ENCODE measurements at places on chromosomes 2 and 18. TPM values are rescaled to one million over a fixed set of nuclear protein-coding genes. Genes with fewer than 3 reads are reported as not detected.

KYNU gene
- total RNA-seq: 0.64 TPM

RAB31 gene
- 48.6 TPM for total RNA-seq

DNA sequence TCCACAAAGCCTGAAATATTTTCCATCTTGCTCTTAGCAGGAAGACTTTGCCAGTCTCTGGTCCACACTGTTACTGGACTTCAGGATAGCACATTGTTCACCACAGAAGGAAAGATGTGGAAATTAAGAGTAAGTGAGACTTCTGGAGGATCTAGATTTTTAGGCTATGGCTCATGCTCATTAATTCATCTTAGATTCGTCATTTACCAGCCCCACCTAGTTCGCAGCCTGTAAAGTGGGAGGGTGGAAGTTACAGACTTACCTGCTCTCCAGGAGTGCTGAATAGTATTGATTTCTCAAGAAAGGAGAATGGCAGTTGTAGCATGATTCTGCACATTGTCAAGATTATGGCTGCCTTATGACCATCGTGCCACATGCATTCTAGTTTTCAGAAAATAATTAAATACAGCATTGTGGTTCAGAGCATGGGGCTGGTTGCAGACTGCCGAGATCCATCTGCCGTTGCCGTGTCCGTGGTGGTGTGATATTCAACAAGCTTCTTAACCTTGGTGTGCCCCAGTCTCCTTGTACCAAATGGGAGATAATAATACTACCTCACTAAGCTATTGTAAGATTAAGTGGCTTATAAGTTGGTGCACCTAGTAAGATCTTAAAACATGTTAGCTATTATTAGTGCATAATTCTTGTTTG is 56.8 kb downstream of the RNF144A start:
- no peak for DNase-seq

- DNase-seq: peak; percentile 70
Measured at GRCh38 chr2:111946294-111947114, 48.1 kb downstream of the MERTK start.

DNA sequence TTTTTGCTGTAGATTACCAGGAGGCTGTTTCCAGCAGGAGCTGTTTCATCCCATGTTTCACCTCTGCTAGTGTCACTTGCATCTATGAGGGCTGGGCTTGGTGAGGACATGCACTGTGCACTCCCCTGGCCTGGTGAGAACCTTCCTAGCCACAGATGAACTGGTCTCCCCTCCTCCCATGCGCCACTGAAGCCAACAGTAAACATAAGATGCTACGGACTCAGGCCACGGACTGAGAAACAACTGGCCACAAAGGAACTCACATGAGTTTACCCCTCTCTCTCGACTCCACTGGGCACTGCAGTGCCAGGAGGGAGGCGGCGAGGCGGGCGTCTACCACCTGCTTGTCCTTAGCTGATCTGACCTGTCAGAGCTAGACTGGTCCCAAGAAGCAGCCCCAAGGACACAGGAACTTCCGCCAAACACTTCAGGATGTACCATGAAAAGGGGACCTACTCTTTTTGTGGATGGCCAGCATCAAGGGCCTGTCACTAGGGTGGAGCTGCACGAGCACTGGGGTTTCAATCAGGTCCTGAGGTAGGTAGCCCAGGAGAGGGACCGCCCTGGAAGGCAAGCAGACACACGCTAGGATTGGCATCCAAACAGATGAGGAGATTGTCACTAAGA is 22.8 kb upstream of the HES6 start:
- no peak for DNase-seq

- no peak for DNase-seq
Measured at GRCh38 chr2:27667446-27667845, 3.8 kb downstream of the SLC4A1AP start.

DNA sequence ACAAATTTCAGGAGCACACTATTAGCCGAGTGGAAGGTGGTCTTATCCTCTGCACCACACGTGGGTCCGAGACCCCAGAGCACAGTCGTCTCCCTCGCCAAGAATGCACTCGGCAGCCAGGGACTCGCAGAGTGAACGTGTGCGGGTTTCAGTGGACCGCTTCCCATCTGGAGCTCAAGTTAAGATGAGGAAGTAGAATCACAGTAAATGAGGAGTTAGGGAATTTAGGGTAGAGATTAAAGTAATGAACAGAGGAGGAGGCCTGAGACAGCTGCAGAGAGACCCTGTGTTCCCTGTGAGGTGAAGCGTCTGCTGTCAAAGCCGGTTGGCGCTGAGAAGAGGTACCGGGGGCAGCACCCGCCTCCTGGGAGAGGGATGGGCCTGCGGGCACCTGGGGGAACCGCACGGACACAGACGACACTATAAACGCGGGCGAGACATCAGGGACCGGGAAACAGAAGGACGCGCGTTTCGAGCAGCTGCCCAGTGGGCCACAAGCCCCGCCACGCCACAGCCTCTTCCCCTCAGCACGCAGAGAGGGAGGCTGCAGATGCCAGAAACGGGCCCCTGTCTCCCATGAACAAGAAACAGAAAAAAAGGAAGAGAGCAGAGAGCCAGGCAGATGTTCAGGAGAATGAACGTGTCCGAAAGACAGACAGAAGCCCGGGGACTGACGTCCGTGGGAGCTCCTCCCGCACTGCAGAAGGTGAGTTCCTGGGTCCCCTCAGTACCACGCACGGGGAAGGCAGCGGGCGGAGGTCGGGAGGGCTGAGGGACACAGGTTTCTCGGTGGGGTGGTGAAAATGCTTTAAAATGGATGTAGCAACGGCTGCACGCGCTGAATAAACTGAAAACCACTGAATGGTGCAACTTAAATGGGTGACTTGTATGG is 5.4 kb upstream of the KCNG2 start:
- no peak for DNase-seq

- DNase-seq: no peak
Measured at GRCh38 chr2:60992985-60993392, 24.5 kb upstream of the PEX13 start.

DNA sequence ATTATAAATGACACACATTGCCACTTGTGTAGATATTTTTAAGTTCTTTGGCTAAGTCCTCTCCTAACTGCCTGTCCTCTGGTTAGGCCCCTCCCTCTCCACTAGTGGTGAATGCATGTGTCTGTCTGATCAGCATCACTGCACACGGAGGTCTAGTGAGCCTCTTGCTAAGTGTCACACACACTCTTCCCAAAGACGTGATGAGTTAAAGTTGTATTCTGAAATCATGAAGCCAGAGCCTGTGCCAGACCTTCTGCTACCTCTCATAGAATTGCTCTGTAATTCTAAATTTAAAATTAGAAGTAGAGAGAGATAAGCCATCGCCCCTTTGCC is 41.3 kb downstream of the RALB start:
- no peak for DNase-seq

GRCh38 chr18:10304853-10305252 is 149.6 kb upstream of the APCDD1 start:
- peak; percentile 60 for DNase-seq

GRCh38 chr2:69026691-69027459 is 13.9 kb downstream of the ANTXR1 start:
- DNase-seq: peak; percentile 80

DNA sequence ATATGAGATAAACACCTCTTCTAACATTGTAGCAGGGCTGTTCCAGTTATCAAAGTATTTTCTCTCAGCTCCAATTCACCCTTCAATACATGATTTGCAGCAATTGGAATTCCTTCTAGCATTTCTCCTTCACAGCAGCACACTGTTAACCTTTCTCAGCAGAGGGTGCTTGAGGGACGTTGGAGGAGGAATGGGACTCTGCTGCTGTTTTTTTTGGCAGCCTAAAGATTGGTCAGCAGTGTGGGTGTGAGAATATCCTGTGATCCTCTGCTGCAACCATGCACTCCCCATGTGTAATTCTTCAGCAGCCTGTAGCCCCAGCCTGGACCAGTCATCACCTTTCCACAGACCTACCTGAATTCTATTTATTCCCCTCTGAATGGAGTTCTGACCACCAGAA is 1708.9 kb upstream of the CELF4 start:
- no peak for DNase-seq

Data from fibroblast of villous mesenchyme (primary cell).